ENCODE measurements at places on chromosomes 5 and 9.
A peak's percentile ranks its signal among the peaks of the same experiment; 100 is the strongest.

DNA sequence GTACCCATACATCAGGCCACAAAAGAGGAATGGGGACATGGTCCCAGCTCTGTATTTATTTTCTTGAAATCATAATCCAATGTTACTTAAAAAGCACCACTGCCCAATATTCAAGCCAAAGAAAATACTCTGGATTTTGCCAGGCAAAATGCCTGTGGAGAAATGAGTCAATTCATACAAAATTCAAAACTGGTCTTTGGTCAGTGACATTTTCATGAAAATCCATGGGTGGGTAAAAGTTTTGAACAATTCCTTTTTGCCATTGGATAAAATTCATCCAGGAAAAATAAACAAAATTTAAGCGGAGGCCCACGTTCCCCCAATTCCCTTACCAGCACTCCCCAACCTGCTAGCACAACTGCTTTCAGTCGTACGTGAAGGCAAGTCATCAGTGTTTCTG lies 186.2 kb downstream of the GLIS3 start:
- DNase-seq: no peak

DNA sequence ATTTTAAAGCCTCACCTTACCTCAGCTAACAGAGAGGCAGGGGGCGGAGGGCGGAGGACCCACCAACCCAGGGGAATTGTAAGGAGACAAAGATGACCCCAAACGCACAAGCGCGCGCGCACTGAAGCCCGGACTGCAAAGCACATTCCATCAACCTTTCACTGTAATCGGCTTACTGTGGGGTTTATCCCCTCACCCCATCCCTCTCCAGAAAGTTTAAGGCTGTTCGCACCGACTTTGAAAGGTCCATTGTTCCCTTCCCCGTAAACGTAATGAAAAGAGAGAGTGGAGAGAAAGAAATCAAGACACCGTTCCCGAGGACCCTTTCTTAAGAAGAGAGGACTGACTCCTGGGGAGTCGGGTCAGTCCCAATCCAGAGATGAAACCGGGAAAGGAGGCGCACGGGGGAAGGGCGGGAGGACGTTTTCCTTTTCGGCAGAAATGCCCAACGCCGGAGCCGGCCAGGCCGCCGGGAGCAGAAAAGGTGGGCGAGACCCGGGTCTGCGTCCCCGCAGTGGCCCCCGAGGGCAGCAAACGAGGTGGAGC lies 464 bp downstream of the CEMIP2 start:
- no peak for DNase-seq

DNA sequence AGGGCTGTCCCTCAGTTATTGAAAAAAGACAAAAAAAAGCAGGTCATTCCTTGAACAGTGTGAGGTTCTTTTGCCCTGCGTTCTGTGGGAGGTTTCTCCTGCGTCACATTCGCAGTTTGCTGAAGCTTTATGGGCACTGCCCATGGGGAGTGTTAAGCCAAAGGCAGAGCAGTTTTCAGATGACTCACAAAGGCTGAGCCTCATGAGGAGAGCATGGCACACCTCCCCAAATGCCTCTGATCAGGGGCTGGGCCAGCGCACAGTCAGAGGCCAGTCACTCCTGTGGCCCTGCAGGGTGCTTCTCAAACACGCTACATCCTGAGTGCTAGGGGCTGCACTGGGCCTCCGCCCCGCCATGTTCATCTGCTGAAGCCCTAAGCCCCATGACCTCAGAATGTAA lies 38.4 kb downstream of the IRX1 start:
- no peak for DNase-seq

- DNase-seq: no peak
Measured at GRCh38 chr5:108578791-108579190, 168.9 kb upstream of the FER start.

DNA sequence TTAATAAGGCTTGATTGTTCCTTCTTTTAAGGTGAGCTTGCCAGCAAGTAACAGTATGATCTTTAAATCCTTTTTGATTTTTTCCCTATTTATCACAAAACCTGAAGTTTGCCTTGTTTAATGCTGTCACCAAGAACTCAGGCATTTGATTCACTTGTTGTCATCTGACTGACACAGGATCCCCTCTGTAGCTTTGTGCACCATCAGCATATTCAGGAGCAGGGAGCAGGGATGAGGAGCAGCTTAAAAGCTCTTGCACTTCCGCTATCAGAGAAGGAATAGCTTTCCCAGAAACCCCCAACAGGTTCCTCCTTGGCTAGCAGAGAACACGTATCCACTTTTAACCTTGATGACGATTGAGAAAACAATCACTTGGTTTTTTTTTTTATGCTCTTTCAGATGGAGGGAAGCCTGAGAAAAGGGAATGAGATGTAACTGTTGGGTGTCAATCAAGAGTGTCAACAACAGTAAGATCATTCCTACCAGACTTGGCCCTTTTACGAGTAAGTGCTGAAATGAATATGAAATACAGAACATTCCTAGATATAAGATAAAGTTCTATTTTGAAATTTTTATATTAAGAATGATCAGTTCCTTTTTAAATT lies 433.1 kb upstream of the CDH18 start:
- DNase-seq: no peak

DNA sequence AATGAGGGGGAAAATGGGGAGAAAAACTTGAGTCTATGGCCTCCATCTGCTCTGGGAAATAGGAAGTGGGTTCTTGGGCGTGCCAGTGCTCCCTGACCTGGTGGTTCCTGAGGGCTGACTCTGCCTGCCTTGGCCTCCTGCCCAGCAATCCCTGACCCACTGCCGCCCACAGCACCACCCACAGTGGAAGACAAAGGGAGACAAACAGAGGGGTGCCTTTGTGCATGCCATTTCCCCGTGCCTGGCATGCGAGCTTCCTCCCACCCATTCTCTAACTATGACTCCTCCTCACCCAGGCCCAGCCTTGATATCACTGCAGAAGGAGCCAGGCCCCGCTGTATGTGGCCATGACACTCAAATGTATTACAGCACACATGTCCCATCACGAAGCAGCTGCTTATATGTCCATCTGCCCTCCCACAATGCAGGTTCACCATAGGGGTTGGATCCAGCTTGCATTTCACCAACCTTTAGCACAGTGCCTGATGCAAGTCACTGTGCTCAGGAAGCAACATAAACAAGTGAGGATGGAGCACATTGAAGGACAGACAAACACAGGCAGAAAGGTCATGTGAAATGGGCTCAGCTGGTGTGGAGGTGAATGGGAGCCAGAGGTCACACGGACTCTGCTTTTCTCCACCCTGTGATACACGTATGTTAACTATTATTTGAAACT lies 84.4 kb downstream of the ADRB2 start:
- no peak for DNase-seq

DNA sequence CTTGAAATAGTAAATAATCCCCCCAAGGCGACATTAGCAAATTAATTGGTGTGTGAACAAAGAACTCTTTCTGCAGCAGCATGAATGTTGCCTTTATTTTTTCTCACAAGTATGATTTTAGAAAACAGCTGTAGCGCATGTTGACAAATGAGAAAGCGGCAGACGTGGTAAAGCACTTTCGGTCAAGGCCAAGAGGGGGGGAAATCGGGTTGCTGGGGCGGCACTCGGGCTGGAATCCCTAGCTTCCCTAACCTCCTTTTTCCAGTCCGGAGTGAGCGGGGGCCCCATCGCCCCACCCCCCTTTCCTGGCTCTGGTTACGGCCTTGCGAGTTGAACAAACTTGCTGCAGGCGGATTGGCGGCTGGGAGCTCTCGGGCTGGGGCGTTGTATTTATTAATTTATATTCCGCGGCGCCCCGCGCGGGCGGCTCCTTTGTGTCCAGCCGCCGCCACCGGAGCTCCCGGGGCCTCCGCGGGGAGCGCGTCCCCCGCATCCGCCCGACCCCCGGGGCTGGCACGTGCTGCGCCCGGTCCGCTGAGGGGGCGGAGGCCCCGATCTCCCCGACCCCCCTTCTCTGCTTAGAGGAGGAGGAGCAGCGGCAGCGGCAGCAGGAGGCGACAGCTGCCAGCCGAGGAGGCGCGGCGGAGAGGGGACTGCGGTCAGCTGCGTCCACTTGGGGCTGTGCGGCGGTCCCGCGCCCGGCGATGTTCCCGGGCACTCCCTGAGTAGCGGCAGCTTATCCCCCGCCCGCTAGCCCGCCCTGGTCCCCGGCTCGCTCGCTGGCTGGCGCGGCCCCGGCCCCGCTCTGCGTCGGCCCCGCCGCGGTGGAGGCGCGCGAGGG lies at the start of gene RHOBTB3:
Gene RHOBTB3 (plus strand): TSS at position 607 of the 841 bp plus-strand sequence. CDS start 347 bp downstream, outside the sequence.
- DNase-seq: no peak

- DNase-seq: no peak
Measured at GRCh38 chr5:35066260-35066795, 18.6 kb upstream of the AGXT2 start.

DNA sequence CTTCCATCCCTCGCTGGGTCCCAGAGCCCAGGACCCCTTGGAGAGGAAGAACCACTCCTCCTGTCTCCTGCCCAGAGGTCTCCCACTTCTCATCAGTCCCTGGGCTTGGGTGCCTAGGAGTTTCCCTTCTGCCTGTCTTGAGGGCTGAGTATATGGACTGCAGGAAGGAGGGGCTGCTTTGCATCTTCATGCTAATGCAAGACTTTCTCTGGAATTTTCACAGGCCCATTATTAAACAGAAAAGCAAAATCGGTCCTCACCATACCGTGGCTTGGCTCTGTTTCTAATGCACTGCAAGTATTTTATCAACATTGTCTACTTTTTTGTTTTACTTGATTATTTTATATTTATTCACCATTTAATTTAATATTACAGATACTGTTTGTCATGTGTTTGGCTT lies 34.5 kb downstream of the TRIO start:
- DNase-seq: no peak

DNA sequence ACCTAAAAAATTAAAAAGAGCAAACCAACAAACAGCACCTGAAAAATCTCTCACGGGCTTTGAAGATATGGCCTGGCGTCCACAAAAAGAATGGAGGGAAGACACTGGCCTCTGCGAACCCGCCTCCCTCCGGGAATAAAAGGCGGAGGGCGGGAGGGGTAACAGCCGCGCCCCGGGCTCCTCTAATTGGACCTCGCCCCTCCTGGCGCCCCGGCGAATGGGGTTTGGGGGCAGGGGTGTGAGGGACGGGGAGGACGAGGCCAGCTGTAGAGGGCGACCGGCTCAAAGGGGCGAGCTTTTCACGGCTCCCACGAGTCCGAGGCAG lies 753 bp downstream of the FANCC start:
- peak; percentile 15 for DNase-seq

DNA sequence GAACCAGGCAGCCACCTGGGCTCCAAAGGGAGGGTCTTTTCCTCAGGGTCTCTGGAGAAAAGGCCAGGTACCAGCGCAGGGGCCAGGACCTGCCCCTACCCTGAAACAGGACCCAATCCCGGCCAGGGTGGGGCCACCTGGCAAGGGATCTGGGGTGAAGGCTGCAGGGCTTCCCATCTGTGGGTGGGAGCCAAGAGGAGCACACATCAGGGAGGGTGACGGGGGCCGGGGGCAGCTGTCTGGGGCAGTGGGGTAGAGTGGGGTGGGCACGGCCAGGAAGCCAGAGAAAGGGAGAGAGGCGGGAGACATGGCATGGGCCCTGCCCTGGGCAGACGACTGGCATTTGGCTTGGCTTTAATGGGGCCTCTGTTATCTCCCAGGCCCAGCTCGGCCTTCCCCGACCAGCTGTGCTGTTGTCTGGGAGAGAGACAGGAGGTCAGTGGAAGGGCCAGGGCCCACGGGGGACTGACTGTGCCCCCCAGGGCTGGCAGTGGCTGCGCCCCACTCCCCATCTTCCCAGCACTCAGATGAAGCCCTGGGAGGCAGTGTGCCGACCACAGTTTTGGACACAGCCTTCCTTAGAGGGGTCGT lies 57.2 kb upstream of the RNF130 start:
- no peak for DNase-seq

- DNase-seq: no peak
Measured at GRCh38 chr9:34759432-34760134, 49.6 kb upstream of the CCL21 start.

DNA sequence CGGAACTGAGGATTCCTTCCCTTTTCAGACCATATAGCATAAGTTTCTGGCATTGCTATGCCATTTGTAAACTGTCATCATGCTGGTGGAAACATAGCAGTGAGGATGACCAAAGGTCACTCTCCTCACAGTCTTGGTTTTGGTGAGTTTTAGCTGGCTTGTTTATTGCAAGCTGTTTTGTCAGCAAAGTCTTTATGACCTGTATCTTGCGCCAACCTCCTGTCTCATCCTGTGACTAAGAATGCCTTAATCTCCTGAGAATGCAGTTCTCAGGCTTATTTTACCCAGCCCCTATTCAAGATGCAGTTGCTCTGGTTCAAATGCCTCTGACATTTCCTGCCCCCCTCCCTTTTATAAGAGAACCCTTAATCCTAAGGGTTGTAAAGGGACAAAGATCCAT lies 26.7 kb upstream of the GRIA1 start:
- no peak for DNase-seq

DNA sequence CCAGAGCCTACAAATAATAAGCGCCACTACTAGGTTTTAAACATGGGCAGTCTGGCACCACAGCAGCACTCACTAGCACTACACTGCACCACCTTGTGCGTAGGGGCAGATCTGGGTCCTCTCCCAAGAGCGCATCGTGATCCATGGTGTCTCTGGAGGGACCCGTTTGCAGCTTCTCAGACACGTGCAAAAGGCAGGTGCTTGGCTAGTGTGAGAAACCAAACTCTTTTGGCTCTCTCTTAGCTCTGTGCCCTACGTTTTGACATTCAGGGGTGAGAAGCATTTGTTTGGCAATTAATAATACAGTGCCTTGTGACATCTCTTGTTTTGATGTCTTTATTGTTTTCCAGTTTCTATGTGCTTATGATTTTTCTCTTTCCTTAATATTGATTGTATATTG lies 75.4 kb upstream of the EGFLAM start:
- no peak for DNase-seq

DNA sequence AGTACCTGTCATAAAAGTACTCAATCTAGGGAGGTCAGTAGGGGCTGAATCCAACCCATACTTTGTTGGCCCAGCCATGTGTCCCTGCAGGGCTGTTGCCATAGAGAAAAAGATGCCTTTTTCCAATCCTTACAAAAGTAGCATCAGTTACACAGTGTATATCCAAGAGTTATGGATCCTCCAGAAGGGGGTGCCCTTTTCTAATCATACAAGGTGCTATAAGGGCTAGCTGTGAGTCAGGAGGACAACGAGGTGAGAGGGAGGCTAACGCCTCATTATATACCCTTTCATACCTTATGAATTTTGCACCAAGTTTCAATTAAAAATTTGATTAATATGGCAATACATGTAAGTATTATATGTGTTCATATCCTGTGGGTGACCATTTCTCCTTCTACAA lies 4.8 kb downstream of the KIAA0825 start:
- DNase-seq: no peak

DNA sequence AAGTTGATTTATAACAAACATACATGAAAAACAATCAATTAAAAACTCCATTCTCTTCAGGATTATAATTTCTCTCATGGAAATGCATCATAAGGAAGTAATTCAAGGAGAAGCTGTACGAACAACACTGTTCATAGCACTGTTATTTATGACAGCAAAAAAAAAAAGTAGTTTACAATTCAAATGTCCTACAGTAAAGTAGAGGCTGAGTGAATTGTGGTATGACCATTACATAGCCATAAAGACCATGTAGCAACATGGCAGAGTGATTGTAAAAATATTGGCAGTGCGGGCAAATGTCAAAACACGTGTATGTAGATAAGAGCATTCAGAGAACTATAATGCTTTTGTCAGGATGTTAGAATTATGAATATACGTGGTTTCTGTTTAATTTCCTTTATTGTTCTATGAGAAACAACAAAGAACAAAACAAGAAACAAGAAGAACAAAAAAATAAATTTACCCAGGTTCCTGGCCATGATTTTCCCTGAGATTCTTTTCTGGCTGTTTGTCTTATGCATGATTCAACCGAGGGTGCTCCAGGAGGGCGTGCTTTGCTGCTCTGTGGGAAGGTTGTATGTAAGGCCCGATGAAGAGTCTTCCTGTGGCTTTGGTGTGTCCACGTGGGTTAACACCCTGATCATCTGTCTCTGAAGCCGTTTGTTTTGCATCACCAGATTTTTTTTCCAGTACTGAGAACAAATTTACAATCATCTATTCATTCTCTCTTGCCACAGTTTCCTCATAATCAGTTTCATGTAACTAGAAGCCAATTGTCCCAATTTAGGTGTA lies 28.8 kb downstream of the GCNT4 start:
- DNase-seq: peak; percentile 24
